Karpas-422 (cell line): ENCODE measurements at places on chromosomes 7 and 10.

DNA sequence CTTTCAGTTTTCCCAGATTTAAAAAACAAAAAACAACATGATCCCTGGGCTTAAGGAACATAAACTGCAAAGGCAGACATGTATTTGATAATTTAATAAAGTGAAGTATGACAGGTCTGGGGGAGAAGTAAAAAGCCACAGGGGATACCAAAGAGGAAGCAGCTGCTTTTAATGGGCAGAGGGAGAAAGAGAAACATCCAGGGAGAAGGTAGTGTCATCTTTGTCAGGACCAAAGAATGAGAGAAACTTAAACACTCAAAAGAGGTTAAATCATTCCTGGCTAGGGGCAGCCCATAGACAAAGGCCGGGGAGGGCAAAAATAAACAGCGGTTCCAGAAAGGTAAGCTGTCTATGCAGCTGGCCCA lies 94.5 kb downstream of the GRB10 start:
- no peak for DNase-seq
- H3K27ac ChIP-seq = no peak overlapping the region
- H3K4me3 ChIP-seq = no peak overlapping the region
- H3K36me3 ChIP-seq = no peaks in the 10 kb centered on the region
- H3K4me1 ChIP-seq = no peaks in the 10 kb centered on the region

DNA sequence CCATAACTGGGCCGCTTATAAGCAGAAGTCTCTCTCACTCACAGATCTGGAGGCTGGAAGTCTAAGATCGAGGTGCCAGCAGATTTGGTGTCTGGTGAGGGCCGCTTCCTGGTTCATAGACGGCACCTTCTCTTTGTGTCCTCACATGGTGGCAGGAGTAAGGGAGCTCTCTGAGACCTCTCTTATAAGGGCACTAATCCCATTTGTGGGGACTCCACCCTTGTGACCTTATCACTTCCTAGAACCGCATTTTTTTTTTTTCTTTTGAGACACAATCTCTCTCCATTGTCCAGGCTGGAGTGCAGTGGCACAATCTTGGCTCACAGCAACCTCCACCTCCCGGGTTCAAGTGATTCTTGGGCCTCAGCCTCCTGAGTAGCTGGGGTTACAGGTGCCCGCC lies 8.1 kb downstream of the FBH1 start:
- peaks cover 44% of the 10 kb centered on the region for H3K36me3 ChIP-seq
- no peak overlapping the region for H3K27ac ChIP-seq
- H3K4me1 ChIP-seq = no peaks in the 10 kb centered on the region

- H3K4me1 ChIP-seq = no peaks in the 10 kb centered on the region
- DNase-seq = no peak
- no peaks in the 10 kb centered on the region for H3K27me3 ChIP-seq
- H3K27ac ChIP-seq = no peak overlapping the region
- no peaks in the 10 kb centered on the region for H3K36me3 ChIP-seq
- H3K4me3 ChIP-seq = no peak overlapping the region
Observed at GRCh38 chr10:51663086-51663485, 36.3 kb downstream of the CSTF2T start.

GRCh38 chr7:73517241-73517995 lies 4.7 kb downstream of the BAZ1B start:
- peaks cover 52% of the 10 kb centered on the region for H3K36me3 ChIP-seq
- H3K4me3 ChIP-seq = no peak overlapping the region
- peaks cover 26% of the 10 kb centered on the region for H3K4me1 ChIP-seq
- no peak overlapping the region for H3K27ac ChIP-seq
- H3K27me3 ChIP-seq = no peaks in the 10 kb centered on the region

DNA sequence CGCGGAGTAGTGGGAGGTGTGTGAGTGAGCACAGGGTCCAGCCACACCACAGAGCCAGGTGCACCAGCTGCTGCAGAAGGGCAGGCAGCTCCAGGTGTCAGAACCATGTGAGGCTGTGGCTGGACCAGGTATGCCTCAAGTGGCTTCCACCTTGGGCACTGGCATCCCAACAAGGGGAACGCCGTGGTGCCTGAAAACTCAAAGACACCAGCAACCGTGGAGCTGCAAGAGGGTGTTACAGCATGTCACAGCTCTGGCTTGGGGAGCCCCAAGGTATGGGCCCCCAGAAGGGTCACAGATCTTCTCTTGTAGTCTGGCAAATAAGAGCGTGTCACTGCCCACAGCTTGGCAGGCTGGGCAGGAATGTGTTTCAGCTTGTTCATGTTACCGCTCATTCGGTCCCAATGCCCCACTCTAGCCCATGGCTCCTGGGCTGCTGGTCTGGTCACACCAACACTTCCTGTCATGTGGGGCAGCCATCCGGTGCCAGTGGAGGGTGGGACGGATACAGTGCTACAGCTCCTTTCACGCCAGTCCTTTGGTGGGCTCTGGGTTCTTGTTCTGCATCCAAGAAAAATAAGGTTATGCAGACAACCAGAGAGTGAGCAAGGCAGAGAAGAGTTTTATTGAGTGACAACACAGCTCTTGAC lies 29.8 kb downstream of the STRA8 start:
- H3K27me3 ChIP-seq = no peaks in the 10 kb centered on the region
- no peaks in the 10 kb centered on the region for H3K4me1 ChIP-seq
- H3K4me3 ChIP-seq = no peak overlapping the region
- no peaks in the 10 kb centered on the region for H3K36me3 ChIP-seq
- no peak for DNase-seq

DNA sequence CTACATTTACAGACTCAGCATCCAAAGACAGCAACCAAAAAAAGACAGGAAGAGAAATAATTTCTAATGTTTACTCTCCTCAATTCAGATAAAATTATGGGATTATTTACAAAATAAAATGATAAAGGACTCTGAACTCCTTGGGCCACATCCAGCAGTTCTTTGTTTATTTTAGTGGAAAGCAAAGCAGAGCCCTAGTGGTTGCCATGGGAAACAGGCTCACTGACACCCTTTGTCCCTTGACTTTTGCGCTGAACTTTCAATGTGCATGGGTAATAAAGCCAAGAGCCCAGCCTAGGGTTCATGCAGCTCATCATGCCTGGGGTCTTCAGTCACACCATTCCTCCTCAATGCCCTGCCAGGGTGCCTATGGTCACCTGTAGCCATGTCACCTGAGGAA lies 442.6 kb upstream of the IGFBP3 start:
- H3K27me3 ChIP-seq = no peaks in the 10 kb centered on the region
- no peak overlapping the region for H3K27ac ChIP-seq
- no peak overlapping the region for H3K4me3 ChIP-seq
- no peak for DNase-seq

- no peaks in the 10 kb centered on the region for H3K4me1 ChIP-seq
- no peak overlapping the region for H3K4me3 ChIP-seq
- no peaks in the 10 kb centered on the region for H3K27me3 ChIP-seq
Observed at GRCh38 chr7:110974441-110974840, 116.5 kb upstream of the LRRN3 start.

GRCh38 chr10:13001887-13002212 lies 337 bp upstream of the CCDC3 start:
- H3K27ac ChIP-seq = no peak overlapping the region
- peaks cover 26% of the 10 kb centered on the region for H3K4me1 ChIP-seq
- no peaks in the 10 kb centered on the region; the same call in 1 of the 2 replicates for H3K36me3 ChIP-seq
- no peaks in the 10 kb centered on the region for H3K27me3 ChIP-seq

- H3K27ac ChIP-seq = no peak overlapping the region
- no peak overlapping the region for H3K4me3 ChIP-seq
- H3K27me3 ChIP-seq = no peaks in the 10 kb centered on the region
- no peaks in the 10 kb centered on the region for H3K36me3 ChIP-seq
Observed at GRCh38 chr7:92417913-92418312, 29.4 kb upstream of the GATAD1 start.
